Activated T-helper 2 cell treated with anti-CD3 and anti-CD28 coated beads, Interferon-gamma antibody, Interleukin-2, Interleukin-4, amounts not matched to agents 10 μg/mL and 5 μg/mL and 100 μg/mL, durations not matched to agents 14 hours and 24 hours and 36 hours (primary cell): ENCODE measurements at places on chromosomes 6 and 20. TPM values are rescaled to one million over a fixed set of nuclear protein-coding genes. Genes with fewer than 3 reads are reported as not detected.

Gene CALHM5
- total RNA-seq, result not detected in 2 replicates

Gene OR2H1
- total RNA-seq, result not detected in 2 replicates

GRCh38 chr6:157806131-157806855 lies 16.8 kb upstream of the SNX9 start:
- DNase-seq, result no peak

DNA sequence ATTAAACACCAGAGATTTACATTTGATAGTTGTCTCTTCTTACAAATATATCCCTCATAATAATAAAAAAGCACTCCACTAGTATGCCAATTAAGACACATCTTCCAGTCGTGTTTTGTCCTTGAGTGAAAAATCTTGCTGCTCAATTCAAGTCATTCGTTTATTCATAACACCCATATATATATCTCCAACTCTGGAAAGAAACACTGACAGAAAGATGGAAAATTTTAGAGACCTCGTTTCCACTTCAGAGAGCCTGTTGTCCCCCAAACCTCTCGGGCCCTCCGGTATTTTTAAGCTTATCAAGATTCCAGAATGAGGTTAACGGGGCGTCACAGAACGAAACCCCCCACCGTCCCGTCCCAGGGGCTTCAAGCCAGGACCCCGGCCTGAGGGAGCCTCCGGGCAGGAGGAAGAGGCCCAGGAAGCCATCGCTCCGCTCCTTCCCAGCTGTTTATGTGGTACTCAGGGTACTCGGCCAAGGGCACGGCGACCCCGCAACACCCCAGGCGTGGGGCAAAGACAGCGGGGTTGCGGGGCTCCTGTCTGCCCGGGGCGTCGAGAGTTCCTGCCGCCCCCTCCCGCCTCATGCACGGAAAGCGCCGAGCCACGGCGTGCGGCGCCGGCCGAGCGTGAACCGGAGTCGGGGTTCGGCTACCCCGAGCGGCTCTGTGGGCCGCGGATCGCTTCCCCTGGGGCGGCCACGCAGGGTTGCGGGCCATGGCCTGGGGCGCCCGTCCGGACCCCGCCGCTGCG lies 623 bp upstream of the SNX9 start:
- no peak for DNase-seq

Gene PLCB4
- not detected in 2 replicates for total RNA-seq
